ENCODE measurements at places on chromosomes 7 and 10. TPM values are rescaled to one million over a fixed set of nuclear protein-coding genes. Genes with fewer than 3 reads are reported as not detected.

HABP2 gene
- not detected for total RNA-seq

DNAJC12 gene
- 6.6 TPM for total RNA-seq

- no peak for DNase-seq
These were observed 37.1 kb downstream of the STARD3NL start for GRCh38 chr7:38215115-38215514.

GRCh38 chr10:68074775-68075549, at the start of gene HERC4:
HERC4 (minus strand) TSS chr10:68075283; CDS start chr10:68073108, 2,175 bp downstream.
- peak; percentile 94 for DNase-seq

GRCh38 chr10:8075282-8076260, 21.1 kb downstream of the GATA3 start:
- no peak for DNase-seq

Measured in activated CD4-positive, alpha-beta T cell treated with anti-CD3 and anti-CD28 coated beads for 36 hours (primary cell).